ENCODE measurements at places on chromosomes 13 and 19. TPM values are rescaled to one million over a fixed set of nuclear protein-coding genes. Genes with fewer than 3 reads are reported as not detected.

DNA sequence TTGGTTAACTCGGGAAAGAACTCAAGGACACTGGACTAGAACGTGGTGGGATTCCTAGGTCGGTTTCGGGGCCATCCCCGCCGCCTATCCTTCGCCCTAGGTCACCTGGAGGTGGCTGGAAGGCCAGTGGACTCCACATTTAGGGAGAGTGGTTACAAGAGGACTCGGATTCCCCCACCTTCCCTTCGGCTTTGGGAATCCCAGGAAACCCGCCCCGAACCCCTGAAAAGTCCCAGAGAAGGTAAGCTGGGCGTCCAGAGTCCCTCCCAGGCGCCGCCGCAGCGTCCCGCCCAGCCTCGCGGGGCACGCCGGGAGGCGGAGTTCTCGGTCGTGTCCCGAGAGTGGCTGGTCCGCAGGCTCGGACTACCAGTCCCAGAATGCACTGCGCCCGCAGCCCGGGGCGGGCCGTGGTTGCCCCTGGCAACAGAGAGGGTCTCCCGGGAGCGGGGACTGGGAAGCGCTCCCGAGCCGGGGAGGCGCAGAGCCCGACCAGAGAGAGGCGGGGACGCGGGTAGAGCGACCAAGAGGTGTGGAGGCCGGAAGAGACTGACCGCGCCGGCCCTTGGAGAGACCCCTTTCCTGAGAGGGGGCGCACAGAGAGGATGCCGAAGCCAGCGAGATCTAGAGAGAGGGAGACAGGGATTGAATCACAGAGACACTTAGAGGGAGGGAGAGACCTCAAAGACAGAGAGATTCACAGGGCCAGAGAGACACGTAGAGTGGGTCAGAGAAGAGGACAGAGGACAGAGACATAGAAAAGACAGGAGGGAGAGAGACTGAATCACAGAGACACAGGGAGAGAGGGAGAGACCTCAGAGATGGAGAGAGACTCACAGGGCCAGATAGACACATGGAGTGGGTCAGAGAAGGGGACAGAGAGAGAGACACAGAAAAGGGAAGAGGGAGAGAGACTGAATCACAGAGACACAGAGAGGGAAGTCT is 2.6 kb upstream of the PRKCG start:
- peaks cover 35% of the 10 kb centered on the region for H3K4me1 ChIP-seq
- H3K4me3 ChIP-seq, result peak overlapping the region; percentile 50
- peak; percentile 92 for DNase-seq
- H3K27ac ChIP-seq, result peak overlapping the region; percentile 45
- H3K27me3 ChIP-seq, result peaks cover 28% of the 10 kb centered on the region
- H3K36me3 ChIP-seq, result peaks cover 8% of the 10 kb centered on the region

Gene NLRP9
- not detected for total RNA-seq

- no peak overlapping the region for H3K27ac ChIP-seq
- no peaks in the 10 kb centered on the region for H3K36me3 ChIP-seq
- H3K27me3 ChIP-seq, result no peaks in the 10 kb centered on the region
- DNase-seq, result no peak
- H3K4me3 ChIP-seq, result no peak overlapping the region
Measured at GRCh38 chr13:48393698-48394085, 19.2 kb downstream of the LPAR6 start.

DNA sequence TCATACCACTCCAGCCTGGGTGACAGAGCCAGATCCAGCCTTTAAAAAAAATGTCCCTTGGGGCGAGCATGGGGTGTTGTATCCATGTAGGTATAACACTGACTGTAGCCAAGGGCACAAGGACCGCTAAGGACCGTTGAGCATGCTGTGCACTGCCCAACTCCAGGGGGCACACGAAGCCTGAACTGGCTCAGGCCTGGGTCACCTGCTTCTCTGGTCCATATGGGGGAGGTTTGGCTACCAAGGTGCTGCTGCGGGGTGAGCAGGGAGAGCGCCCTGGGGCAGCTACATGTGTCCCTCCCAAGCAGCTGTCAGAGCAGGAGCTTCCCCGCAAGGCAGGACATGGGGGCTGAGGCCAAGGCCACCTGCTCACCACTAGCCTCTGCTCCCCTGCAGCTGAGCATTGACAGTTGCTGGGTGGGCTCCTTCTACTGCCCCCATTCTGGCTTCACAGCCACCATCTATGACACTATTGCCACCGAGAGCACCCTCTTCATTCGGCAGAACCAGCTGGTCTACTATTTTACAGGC is 16.3 kb downstream of the CATSPERG start:
- H3K27me3 ChIP-seq, result no peaks in the 10 kb centered on the region
- H3K4me3 ChIP-seq, result no peak overlapping the region
- H3K4me1 ChIP-seq, result no peaks in the 10 kb centered on the region
- DNase-seq, result no peak
- H3K27ac ChIP-seq, result no peak overlapping the region

- H3K4me1 ChIP-seq, result no peaks in the 10 kb centered on the region
- peak; percentile 59 for DNase-seq
- no peak overlapping the region for H3K4me3 ChIP-seq
- no peaks in the 10 kb centered on the region for H3K27me3 ChIP-seq
- no peaks in the 10 kb centered on the region for H3K36me3 ChIP-seq
Measured at GRCh38 chr13:95603887-95604555, 40.5 kb downstream of the DZIP1 start.

- no peaks in the 10 kb centered on the region for H3K27me3 ChIP-seq
- H3K36me3 ChIP-seq, result no peaks in the 10 kb centered on the region
- DNase-seq, result no peak
- peaks cover 19% of the 10 kb centered on the region for H3K4me1 ChIP-seq
- H3K27ac ChIP-seq, result peak overlapping the region; percentile 11
- peak overlapping the region; percentile 94 for H3K4me3 ChIP-seq
Measured at GRCh38 chr13:51222686-51223559, 725 bp downstream of the FAM124A start.

Gene OR10H1
- not detected for total RNA-seq

Gene TSKS
- total RNA-seq, result not detected

Gene CLC
- total RNA-seq, result not detected

DNA sequence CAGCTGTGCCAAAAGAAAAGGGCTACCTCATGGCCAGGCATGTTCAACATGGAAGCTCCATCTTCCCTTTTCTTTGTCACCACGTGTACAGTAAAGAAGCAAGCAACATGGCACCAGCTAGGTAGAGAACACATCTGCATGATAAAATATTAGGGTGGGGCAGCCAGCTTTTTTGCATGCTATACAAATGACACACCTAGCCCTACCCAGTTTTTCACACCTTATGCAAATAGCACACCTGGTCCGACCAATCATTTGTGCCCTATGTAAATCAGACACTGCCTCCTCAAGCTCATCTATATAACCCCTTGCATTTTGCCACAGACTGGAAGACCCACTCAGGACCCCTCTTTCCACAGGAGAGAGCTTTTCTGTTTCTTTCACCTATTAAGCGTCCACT is 85.5 kb downstream of the STOML3 start:
- H3K4me3 ChIP-seq, result no peak overlapping the region
- H3K27ac ChIP-seq, result no peak overlapping the region
- H3K4me1 ChIP-seq, result no peaks in the 10 kb centered on the region
- no peaks in the 10 kb centered on the region for H3K27me3 ChIP-seq

GRCh38 chr19:35487656-35488182 is 2.5 kb downstream of the KRTDAP start:
- peaks cover 3% of the 10 kb centered on the region for H3K4me1 ChIP-seq
- no peak overlapping the region for H3K27ac ChIP-seq
- no peak for DNase-seq

GRCh38 chr19:53076984-53077383 is 26.2 kb downstream of the ZNF160 start:
- H3K4me1 ChIP-seq, result peaks cover 7% of the 10 kb centered on the region
- no peaks in the 10 kb centered on the region for H3K27me3 ChIP-seq
- no peak overlapping the region for H3K27ac ChIP-seq
- H3K4me3 ChIP-seq, result no peak overlapping the region

DNA sequence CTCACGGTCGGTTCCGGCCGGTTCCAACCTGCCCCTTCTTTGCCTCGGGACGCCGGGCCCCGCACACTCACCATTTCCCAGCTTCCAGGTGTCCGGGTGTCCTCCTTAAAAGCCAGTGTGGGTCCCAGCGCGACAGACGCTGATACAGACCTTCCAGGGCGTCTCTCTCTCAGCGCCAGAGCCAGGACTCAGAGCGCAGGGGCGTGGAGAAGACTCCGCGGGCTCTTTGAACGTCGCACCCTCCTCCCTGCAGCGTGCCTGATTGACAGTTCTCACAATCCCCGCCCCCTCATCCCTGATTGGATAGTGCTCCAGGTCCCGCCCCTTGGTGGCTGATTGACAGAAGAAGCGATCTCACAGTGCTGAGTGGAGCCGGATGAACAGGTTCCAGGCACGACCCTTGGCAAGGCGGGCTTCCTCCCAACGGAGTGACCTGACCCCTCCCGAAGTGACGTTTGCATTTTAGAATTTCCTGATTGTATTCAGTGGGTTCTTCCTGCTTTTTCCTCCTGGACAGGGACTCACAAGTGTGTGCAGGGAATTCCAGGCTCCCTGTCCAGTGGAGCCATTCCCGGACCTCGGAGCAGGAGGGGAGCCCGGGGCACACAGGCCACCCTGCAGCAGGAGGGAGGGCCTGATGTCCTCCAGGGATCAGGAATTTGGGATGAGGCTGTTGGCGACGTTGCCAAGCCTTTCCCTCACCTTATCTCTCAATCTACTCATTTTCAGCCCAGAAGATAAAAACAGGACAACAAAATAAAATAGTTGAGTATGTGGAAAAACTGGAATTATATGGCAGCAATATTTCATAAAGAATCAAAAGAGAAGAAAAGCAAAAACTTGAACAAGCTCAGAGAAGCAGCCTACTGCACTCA is at the start of gene ZNF823:
TSS of gene ZNF823 (minus strand) at position 201 of the 875 bp plus-strand sequence. CDS start at position 74, 127 bp downstream.
- peak within 1 kb of the TSS; percentile 93 for H3K27ac ChIP-seq
- peak within 1 kb of the TSS; percentile 91 for H3K4me3 ChIP-seq
- H3K27me3 ChIP-seq, result no peaks in the 10 kb centered on the region
- peaks cover 20% of the 10 kb centered on the region for H3K4me1 ChIP-seq
- DNase-seq, result peak; percentile 99

DNA sequence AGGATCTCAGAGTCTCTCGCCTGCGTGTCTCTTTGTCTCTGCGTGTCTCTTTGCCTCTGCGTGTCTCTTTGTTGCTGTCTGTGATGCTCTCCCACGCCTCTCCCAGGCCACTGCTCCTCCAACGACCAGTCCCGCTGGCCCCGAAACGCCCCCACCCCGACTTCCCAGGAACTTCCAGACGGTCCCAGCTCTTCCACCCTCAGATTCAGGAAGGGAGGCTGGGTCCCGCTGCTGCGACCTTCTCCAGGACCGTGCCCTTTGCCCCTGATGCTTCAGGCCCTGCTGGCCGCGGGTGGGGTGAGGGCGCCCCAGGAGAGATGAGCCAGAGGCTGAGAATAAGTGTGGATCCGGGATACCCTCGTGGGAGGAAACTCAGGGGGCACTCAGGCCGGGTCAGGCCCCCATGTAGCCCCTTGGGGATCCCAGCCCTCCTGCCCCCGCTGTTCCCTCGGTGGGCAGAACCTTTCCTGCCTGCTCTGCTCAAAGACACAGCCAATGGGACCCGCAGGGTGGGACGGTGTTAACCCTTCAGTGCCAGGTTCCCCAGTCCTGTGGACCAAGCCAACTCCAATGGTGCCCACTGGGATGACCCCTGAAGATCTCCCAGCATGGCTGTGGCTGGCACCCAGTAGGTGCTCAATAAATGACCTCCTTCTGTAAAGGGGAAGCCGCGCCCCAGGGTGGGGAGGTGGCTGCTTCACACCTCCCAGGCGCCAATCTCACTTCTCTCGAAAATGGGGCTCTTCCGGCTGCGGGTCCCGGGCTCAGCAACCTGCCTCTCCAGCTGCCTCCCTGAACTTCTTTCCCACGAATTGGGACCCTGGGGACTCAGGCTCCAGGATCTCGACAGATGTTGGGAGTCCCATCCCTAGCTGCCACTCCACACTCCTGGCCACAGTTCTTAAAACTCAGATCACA is 1.5 kb upstream of the S1PR5 start:
- peaks cover 17% of the 10 kb centered on the region for H3K4me1 ChIP-seq
- peaks cover 38% of the 10 kb centered on the region for H3K27me3 ChIP-seq
- peak; percentile 59 for DNase-seq
- H3K27ac ChIP-seq, result no peak overlapping the region
- H3K36me3 ChIP-seq, result no peaks in the 10 kb centered on the region

- H3K4me1 ChIP-seq, result peaks cover 67% of the 10 kb centered on the region
- no peaks in the 10 kb centered on the region for H3K27me3 ChIP-seq
- no peak overlapping the region for H3K4me3 ChIP-seq
- no peaks in the 10 kb centered on the region for H3K36me3 ChIP-seq
- no peak for DNase-seq
- H3K27ac ChIP-seq, result peak overlapping the region; percentile 64
Measured at GRCh38 chr13:46607768-46608564, 55.0 kb downstream of the LRCH1 start.

GRCh38 chr19:33332248-33332647 is 29.9 kb upstream of the CEBPA start:
- no peaks in the 10 kb centered on the region for H3K36me3 ChIP-seq
- DNase-seq, result no peak
- no peaks in the 10 kb centered on the region for H3K27me3 ChIP-seq
- H3K4me1 ChIP-seq, result no peaks in the 10 kb centered on the region
- no peak overlapping the region for H3K4me3 ChIP-seq

Gene KLHL1
- total RNA-seq, result not detected

Gene CFD
- total RNA-seq, result 101 TPM

Gene VSTM1
- not detected for total RNA-seq

All from upper lobe of left lung (tissue), 6 donors.